NCI-H460 (cell line): ENCODE measurements at places on chromosomes 3 and 15. TPM values are rescaled to one million over a fixed set of nuclear protein-coding genes. Genes with fewer than 3 reads are reported as not detected.

GRCh38 chr15:25568751-25569150 is 129.9 kb upstream of the UBE3A start:
- DNase-seq = no peak

DNA sequence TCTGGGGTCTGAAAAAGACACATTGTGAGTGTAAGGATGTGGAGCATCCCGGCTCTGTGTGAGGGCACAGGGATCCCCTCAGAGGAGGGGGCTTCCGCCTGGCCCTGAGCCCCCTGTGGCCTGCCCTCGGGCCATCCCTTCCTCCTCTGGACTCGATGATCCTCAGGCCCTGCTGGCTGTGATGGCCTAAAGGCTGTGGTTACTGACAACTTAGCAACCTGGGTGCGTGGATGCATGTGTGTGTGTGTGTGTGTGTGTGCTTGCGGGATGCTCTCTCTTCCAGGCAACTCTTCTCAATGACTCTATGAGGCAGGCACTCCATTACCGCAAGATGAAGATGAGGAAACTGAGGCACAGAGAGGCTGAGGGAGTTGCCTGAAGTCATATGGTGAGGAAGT is 66.0 kb downstream of the ASB7 start:
- DNase-seq = no peak

DNA sequence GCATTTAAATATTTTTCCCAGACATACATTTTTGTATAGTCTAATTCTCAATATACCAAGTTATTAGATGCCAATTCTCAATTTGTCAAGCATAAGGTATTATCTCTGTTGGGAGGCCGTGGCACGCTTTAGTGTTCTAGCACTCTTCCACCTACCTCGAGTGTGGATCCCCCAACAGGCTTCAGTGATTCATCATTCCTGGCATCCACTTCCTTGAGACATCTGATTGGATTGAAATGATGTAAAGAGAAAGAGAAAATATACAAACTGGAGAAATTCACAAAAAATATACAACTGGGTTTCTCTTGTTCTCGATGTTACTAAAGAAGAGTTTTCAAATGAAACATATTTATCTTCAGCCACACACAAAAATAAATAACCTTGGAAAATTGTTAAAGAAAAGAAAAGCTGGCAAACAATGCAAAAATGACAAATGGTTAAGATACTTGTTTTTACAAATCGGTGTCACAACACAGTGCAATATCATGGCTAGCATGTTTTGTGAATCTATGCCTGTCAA is 218.0 kb upstream of the CDIN1 start:
- DNase-seq = no peak

DNA sequence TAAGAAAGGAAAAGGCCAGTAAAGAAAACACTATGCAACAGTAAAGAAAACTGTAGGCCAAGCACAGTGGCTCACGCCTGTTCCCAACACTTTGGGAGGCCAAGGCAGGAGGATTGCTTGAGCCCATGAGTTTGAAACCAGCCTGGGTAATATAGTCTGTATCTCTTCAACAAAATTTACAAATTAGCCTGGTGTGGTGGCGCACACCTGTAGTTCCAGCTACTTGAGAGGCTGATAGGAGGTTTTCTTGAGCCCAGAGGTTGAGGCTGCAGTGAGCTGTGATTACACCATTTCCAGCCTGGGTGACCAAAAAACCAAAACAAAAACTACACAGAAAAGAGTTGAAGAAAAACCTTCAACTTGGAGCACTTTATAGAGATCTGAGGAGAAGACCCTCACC is 31.8 kb downstream of the DAG1 start:
- no peak for DNase-seq

ROPN1 gene
- not detected in 2 replicates for total RNA-seq
